ENCODE measurements at places on chromosomes 3 and 15. TPM values are rescaled to one million over a fixed set of nuclear protein-coding genes. Genes with fewer than 3 reads are reported as not detected.

The TMEM212 gene
- total RNA-seq: not detected

The IQCH gene
- total RNA-seq: 1.2 TPM

The CDHR4 gene
- not detected for total RNA-seq

DNA sequence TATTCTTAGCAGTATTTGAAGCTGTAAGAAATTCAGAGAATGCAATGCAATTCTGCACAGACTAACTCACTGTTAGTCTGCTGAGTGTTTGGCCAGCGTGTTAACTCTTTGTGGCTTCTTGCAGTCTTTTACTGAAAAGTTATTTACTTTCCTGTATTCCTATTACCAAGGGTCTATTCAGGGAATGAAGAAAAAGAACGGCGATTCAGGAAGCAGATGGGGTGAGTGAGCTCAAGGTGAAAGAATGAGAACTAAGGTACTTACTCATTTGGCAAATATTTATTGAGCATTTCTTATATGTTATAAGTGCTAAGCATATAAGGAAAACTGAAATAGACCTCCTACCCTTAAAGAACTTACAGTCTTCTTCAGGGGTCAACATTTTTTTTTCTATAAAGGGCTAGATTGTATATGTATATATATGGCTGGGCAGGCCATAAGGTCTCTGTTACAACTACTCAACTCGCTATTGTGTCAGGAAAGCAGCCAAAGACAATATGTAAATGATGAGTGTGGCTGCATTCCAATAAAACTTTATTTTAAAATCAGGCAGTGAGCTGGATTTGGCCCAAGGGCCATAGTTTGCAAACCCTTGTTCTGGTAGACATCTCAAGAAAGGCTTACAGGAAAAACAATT lies 271.9 kb upstream of the GADL1 start:
- no peak for DNase-seq

DNA sequence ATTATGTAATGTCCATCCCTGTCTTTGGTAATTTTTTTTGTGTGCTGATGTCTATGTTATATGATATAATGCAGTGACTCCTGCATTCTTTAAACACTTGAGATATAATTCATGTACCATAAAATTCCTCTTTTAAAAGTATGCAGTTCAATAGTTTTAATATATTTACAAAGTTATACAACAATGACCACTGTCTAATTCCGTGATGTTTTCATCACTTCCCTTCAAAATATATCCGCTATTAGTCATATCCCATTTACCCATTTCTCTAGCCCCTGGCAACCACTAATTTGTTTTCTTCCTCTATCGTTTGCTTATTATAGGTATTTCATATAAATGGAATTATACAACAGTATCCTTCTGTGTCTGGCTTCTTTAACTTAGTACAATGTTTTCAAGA lies 64.9 kb upstream of the SUCLG2 start:
- no peak for DNase-seq
